ELF-1 (cell line): ENCODE measurements at places on chromosomes 2 and 18.

DNA sequence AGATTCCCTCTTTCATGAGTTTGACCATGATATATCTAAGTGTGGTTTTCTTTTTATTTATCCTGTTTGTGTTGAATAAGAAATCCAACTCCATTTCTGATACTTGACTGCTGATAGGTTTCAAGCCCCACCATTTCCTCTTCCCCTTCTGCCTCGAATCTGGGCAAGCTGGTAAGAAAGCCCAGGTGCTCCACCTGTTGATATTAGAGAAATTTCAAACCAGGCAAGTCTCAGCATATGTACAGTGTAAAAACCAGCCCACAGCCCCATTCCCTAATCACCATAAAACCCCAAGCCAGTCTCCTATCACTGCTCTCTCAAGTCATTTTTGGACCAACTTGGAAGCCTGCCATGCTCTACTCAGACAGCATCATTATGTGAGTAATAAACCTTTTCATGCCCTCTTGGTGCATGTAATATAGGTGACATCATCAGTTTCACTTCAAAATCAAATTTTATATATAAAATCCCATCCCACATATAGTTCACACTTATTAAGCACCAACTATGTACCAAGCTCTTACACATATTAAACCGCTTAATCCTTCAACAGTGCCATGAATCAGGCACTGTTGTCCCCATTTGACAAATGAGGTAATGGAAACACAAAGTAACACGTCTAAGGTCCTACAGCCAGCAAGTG is 46.6 kb downstream of the SMAD2 start:
- DNase-seq = no peak

GRCh38 chr18:11155034-11155759 is 5.8 kb upstream of the PIEZO2 start:
- no peak for DNase-seq

- DNase-seq = no peak
These were observed 150.0 kb downstream of the STK39 start for GRCh38 chr2:168097431-168097830.

DNA sequence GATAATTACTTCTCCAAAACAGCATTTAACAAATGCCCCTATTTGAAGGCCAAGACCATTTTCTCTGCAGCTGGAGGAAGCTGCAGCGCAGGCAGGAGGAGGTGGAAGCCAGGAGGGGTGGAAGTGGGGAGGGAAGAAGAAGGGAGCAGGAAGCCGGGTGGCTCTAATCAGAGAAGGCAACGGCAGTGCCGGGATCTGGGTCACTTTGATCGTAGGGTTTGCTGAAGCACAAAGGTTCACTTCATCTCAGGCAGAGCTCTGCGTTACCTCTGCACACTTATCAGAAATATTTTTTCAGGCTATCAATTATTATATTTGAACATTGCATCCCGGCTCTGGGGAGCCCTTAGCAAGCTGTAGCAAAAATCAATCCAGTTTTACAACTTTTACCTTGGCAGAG is 315.8 kb upstream of the POU3F3 start:
- DNase-seq = no peak

DNA sequence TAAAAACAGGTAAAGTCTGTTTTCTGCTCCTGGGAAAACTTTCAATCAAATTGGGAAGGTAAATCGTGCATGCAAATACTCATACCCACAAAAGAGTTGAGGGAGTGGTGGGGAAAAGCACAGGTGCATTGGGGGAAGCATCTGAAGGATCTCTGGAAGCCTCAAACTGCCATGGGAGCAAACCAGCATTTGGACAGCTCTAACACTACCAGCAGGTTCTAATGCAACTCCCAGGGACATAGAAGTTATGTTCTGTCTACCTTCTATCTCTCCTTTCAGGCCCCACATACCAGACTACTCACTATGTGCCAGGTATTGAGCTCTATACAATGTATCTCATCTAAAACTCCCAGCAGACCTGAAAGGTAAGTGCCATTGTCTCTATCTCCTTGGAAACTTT is 933.7 kb downstream of the NRXN1 start:
- DNase-seq = no peak

DNA sequence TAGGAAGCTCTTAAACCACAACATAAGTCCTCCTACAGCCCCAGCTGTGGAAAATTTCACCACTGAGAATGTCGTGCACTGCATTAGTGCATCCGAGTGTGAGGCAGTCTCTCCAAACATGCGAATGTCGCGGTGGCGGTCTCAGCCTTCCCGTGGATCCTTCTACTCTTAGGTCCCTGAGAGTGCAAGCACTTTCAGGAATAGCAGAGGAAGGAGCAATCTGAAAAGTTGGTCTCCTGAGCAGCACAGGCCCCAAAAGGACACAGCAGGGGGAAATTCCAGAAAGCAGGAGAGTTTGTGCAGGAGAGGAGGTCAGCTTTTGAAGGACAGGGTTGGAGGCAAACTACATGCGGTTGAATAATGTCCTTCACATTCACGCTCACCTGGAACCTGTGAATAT is 440.5 kb upstream of the SMIM21 start:
- DNase-seq = peak; percentile 28

GRCh38 chr2:195646424-195646823 is 10.6 kb upstream of the SLC39A10 start:
- peak; percentile 5 for DNase-seq

DNA sequence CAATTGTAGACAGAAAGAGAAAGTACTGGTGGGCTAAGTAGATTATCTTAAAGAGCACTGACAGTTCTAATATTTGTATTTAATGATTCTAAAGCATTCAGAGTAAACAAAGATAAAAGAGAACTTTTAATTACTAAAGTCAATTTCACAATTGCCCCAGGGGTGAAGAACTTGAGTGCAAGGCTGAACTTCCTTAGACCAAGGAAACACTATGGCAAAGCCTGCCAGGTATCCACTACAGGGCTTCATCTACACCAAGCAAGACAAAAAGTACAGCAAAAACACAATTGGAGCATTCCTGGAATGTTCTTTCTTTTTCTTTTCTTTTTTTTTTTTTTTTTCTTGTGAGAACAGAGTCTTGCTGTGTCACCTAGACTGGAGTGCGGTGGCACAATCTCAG is 46.9 kb upstream of the NDUFV2 start:
- no peak for DNase-seq

DNA sequence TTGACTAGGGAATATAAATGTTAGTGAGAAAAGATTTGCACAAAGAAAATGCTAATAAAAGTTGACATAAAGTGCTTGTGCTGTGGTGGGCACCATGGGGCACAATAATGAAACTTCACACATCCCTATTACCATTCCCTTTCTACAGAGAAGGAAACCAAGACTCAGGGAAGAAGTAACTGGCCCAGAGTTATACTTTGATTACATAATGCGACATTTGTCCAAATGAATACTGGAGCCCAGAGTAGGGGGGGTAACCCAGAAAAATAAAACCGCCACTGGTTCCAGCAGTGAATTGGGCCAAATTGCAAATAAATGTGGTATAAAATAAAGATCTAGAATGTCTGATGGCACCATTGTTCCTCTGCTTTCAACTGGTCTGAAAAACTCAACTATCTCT is 106.1 kb upstream of the PPP1CB start:
- DNase-seq = no peak

DNA sequence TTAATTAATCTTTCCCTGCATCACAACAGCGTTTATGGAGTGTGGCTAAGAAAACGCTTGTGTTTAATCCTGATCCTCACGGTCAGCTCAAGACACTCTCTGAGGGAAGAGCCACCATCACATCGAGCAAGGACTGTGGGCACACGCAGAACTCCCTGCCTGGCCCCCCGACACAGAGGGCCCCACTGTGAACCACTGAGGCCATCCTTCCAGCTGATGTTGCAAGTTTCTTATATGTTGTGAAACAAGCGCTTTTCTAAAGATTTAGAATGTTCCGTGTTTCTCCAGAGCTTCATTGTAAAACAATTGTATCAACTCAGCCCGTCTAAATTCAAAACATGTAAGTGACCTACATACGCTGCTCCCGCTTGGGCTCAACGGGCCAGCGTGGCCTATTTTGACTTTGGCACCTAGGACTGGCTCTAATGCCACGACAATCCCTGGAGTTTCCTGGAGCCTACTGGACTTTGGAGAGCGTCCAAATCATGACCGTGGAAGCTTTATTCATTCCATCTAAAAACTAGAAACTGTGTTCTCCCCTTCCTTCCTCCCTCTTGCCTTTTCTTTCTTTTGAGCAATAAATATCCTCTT is 34.9 kb downstream of the SERPINE2 start:
- DNase-seq = no peak

GRCh38 chr2:240833724-240834285 is 13.8 kb upstream of the KIF1A start:
- no peak for DNase-seq

- no peak for DNase-seq
These were observed 137.9 kb downstream of the DOCK10 start for GRCh38 chr2:224904381-224904780.

- no peak for DNase-seq
These were observed 183.1 kb upstream of the PIK3C3 start for GRCh38 chr18:41771973-41772372.

GRCh38 chr2:211898702-211899101 is 639.9 kb downstream of the ERBB4 start:
- DNase-seq = no peak

DNA sequence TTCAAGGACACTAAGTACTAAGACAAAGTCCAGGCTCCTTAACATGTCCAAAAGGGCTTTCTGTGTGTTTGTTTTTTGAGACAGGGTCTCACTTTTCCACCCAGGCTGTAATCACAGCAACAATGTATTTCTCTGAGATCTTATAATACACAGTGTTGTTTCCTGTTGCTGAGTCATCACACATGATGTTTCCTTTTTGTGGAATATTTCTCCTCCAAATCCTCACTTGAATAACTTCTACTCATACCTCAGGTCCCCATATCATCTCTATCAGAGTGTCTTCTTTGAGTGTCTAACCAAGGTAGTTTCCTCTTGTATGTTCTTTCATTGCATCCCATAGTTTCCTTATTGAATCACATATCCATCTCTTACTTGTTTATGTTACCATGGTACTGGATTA is 632.0 kb upstream of the PIK3C3 start:
- no peak for DNase-seq

- DNase-seq = no peak
These were observed 42.8 kb upstream of the LDLRAD4 start for GRCh38 chr18:13175754-13176210.

DNA sequence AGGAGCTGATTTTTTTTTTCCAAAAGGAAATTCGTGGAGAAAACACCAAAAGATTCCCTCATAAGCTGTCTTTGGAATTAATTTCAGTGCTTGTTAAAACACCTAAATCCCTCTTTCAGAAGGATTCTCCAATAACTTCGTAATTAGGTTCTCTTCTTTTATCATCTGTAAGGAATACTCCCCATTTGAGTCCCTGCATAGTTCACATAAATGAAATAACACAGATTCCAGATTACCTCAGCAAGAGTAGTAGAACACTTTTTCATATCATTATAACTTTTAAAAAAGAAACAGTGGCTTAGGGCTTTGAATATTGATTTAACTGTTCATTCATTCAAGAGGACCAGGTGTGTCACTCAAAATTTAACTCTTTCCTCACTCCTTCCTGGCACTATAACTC is 55.5 kb downstream of the ARHGAP28 start:
- no peak for DNase-seq

GRCh38 chr2:236932831-236933361 is 152.8 kb upstream of the COPS8 start:
- no peak for DNase-seq

- DNase-seq = no peak
These were observed 40.7 kb upstream of the GALR1 start for GRCh38 chr18:77208964-77209363.

DNA sequence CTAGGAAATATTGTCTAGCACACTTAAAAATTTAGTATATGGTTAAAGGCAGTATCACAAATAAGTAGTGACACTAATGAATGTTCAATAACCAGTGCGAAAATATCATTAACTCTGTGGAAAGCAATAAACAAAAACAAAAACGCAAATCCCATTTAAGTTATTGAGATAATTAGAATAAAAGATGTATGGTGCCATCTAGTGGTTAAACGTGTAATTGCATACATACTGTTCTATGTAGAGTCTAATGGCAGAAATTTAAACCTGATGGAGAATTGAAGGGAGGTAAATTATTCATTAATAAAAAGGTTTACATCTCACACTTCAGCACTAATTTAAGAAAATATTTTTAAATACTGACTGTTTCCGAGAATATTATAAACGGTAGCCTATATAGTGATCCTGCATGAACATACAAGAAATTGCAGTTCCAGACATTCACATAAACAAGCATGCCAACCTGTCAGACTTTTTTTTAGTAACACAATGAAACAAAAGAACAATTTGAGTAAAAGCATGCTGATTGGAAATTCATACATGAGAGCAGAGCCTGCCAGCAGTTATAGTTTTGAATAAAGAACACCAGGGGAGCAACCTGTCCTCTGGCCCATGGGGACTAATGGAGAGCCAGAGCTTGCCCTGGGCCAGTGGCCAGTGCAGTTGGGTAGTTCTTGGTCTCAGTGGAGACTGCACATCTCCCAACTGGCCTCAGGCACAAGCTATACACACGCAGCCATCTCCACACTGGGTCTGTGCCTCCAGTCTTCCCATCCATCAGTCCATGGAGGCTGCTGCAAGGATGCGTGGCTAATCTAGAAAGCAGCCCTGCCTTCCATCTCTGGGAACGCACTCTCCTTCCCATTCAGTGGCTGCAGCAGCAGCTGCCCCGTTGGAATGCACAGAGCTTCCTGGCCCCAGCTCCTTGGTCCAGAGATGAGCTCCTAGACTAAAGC is 28.0 kb downstream of the GCG start:
- peak; percentile 8 for DNase-seq

GRCh38 chr2:201135386-201135785 is 19.4 kb downstream of the CFLAR start:
- no peak for DNase-seq

GRCh38 chr2:178848335-178848734 is 41.1 kb upstream of the TTN start:
- no peak for DNase-seq
